HuH-7.5 (cell line): ENCODE measurements at places on chromosomes 12 and 14.

- DNase-seq: no peak
Observed at GRCh38 chr14:94816113-94816512, 46.2 kb upstream of the GSC start.

- no peak for DNase-seq
Observed at GRCh38 chr14:61103541-61104339, 122.7 kb downstream of the SLC38A6 start.

- peak; percentile 28 for DNase-seq
Observed at GRCh38 chr12:112868459-112869041, 38.2 kb upstream of the OAS1 start.

DNA sequence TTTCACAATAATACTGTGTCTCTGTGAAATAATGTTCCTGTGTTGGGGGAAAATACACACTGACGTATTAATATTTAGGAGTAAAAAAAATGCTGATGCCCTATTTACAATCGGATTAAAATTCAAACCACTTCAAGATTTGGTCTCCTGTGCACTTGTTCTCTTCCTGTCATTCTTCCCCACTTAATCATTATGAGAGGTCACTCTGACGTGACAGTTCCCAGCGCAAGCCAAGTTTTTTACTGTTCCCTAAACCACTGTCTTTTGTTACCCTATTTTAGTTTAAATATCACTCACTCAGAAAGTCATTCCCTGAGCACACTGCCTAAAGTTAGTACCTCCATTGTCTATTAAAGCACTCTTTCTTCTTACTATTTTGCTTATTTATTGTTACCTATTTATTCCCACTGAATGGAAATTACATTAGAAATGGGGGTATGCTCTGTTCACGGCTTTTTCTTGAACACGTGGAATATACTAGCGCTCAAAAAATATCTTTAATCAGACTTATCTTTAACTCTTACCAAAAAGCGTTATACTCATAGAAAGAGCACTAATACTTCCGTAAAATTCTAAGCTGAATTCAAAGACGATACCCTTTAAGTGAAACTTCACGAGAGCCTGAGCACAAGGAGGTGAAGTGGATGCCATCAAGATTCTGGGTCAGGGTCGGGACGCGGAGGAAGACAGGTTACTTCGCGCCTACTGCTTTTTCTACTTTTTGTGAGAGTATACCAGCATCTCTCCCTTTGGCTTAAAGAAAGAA is 670 bp upstream of the PSMA3 start:
- no peak for DNase-seq

GRCh38 chr12:25771041-25771440 is 187.4 kb upstream of the RASSF8 start:
- DNase-seq: no peak

DNA sequence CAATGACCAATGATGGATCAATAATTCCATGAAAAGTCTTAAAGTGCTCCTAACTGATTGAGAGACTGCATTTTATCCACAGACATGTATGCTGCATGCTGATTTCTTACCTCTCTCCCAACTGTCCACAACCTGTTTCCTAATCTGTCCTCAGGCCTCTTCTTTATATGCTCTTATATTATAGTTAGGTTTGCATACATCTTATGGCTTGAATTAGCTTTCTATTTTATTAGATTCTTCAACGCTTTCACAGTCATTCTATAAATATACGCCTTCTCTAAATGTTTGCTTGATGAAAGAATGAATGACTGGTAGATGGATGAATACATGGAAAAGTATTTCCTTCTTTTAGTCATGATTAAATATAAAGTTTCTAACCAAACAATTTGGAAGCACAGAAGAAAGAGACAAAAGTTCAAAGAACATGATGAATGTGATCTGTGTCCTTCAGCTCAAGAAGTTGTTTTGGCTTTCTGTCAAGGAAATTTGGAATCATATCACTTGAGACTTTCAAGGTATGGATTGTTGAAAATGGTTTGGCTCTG is 91.8 kb upstream of the NPAS3 start:
- DNase-seq: no peak

DNA sequence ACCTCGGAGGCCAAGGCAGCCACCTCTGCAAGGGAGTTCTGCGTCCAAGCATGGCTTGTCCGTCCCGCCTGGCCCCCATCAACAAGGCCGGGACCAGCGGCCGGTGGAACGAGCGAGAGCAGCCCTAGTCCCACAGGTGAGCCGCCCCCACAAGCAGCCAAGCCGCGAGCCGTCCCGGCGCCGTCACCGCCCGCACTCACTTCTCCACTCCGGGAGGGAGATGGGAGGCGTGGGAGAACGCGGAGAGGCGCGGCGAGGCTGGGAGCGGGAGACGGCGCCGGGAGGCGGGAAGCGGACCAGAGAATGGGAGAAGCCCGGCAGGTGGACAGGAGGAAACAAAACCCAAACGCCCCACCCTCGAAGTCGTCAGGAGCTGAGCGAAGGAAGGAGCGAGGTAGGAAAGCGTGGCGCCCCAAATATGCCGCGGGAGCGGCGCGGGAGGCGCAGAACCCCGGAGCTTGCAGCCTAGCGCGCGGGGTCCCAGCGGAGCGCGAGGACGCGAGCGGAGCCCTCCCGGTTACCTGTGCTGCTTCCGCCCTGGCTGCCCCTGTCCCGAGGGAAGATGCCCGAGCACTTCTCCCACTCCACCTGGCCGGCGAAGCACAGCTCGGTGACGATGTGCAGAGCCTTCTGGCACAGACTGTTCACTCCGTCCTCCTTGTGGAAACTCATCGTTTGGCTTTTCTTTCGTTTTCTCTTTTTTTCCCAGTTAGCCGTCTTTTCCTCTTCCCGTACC is 600 bp downstream of the SYT10 start:
- DNase-seq: no peak

DNA sequence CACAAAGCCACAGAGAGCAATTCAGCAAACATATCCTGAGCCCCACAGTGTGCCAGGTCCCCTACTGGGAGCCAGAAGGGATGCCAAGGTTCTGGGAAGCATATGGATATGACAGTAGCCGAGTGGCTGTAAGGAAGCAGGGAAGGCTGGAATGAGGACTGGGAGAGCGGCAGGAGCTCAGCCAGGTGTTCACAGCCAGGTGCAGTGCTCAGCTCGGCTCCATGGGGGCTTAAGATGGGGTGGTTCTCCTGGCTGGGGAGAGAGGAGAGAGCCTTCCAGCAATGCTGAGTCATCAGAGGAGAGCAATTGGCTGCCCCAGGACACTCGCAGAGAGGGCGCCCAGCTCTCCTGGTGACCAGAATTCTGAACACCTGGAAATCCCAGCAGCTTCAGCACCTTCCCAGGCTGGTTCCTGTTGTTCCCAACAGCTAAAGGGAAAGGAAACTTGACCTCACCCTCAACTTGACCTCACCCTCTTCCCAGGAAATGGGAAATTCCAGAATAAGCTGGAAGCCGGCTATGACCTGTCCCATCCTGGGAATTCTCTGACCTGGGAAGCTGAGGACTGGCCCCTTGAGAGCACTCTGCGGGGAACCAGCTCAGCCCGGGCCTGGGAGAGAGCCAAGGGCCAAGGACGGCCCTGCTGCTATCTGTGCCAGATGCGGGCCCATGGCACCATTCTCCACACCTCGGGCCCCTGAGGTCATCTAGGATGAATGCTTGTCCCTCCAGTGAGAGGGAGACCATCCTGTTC is 34.6 kb downstream of the SLC6A12 start:
- no peak for DNase-seq

- no peak for DNase-seq
Observed at GRCh38 chr14:84080944-84081343, 1449.0 kb upstream of the FLRT2 start.

GRCh38 chr14:97943619-97944018 is 1146.4 kb downstream of the VRK1 start:
- no peak for DNase-seq

DNA sequence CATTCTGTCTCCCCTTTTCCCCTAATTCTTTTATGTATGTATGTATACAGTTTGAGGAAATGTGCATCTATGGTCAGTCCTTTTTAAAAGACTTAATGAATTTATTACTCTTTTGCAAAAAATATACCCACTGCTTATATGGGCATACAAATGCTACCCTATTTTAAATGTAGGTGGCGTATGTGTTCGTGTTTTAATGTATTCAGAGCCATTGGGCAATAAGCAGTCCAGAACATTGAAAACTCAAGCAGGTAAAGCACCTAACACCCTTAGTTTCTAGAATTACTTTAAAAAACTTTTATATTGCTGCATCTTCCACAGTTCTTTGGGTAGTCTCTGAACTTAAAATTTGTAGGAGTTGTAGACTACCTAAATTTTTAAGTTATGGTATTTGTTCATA is 42.6 kb upstream of the A2ML1 start:
- no peak for DNase-seq

DNA sequence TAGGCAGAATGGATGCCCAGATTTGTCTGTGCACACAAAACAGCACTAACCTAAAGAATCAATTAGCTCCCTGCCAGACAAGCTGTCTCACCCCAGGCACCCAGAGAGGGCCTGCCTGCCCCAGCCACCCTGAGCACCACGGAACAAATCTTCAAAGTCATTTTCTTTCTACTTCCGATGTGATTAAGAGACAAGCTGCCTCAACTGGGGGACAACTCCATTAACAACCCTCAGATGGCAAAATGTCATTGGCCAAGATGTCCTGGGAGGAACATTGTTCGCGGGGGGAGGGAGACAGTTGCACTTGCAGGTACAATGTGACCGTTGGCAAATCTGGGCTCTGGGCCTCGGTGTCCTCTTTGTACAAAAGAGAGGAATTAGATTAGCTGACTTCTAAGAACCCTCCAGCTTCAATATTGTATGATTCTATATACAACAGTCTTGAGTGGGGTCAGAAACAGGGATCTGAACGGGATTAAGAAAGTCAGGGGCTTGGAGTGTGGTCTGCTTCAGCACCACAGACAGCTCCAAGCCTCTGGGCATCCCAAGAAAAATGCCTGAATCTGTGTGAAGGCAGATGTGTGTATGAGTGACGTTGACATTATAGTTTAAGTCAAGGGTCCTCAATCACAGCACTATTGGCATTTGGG is 42.8 kb upstream of the CMKLR1 start:
- no peak for DNase-seq

GRCh38 chr12:66587912-66588311 is 91.0 kb downstream of the GRIP1 start:
- no peak for DNase-seq

- peak; percentile 38 for DNase-seq
Observed at GRCh38 chr12:66144791-66145754, 14.5 kb upstream of the LLPH start.

DNA sequence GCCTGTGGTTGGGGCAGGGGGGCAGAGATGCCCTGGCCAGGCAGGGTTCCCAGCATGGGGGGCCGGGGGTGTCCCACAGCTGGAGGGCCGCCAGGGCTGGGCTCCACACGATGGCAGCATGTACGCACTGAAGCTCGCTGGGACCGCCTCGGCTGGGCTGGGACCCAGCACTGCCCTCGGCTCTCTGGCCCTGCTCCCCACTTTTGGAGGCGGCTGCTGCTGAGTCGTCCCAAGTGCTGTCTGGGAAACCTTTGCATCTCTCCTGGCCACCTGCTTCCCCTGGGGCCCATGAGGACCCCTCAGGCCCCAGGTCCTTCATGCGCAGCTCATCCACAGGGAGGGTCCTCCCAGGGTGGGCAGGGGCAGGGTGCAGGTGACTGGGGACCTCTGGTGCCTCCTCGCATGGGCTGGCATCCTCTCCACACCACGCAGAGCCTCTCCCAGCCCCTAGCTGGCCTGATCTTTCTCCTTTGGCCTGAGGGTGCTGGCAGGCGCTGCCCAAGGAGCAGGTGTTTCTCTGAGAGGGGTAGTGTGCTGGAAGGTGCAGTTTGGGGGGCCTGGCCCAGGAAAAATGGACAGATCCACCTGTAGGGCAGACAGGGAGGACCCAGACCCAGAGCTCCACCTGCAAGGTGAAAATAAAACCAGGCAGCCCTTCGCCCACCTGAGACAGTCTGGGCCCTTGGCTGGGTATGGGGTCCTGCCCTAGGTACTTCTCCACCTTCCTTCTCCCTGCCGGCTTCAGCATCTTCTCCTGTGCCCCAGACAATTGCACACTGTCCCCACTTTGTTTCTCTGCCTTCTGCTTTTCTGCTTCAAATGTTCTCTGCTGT is 46.9 kb downstream of the DLK1 start:
- no peak for DNase-seq

- DNase-seq: no peak
Observed at GRCh38 chr14:29262979-29263378, 496.4 kb downstream of the FOXG1 start.

DNA sequence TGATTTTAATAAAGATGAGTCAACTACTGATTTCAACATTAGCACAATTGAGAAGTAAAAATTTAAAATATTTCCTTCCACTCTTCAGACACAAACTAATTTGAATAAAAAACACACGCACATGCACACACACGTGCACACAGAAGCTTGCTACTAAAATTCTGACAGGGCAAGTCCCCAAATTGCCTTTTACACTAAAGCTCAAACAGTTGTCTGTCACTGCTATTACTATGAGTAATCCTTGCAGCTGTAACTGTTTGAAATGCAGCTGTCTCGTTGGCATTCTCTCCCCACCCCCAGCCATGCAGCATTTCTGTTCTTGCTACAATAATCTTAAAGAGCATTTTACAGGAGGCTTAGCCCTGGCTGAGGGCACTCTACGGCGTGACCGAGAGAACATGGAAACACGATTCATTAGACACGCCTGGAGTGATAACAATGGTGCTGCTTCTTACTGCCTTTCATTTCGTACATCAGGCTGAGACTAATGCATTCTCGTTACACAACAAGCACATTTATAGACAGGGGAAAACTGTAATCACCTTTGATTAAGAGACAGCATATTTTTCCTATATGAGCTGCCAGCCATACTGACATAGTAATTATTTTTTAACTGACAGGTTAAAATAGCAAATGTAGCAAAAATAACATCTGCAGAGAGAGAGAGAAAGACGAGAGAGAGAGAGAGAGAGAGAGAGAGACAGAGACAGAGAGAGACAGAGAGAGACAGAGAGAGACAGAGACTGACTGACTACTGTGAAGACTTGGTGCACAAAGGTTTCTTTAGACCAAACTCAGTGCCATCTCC is 153.8 kb downstream of the MED13L start:
- DNase-seq: no peak
